Karpas-422 (cell line): ENCODE measurements at places on chromosomes 7 and 10. TPM values are rescaled to one million over a fixed set of nuclear protein-coding genes. Genes with fewer than 3 reads are reported as not detected.
A peak's percentile ranks its signal among the peaks of the same experiment; 100 is the strongest.

OSBPL3 gene
- total RNA-seq: 120 and 149 TPM in 2 replicates

SUN1 gene
- 39.6 and 62.1 TPM in 2 replicates for total RNA-seq

CRTAC1 gene
- total RNA-seq: not detected in 2 replicates

CCDC172 gene
- total RNA-seq: not detected in 2 replicates

TMEM178B gene
- total RNA-seq: not detected in 2 replicates

FGF8 gene
- 1.1 TPM in 1 of 2 replicates, not detected in the other for total RNA-seq

ABCB4 gene
- total RNA-seq: 0.47 and 0.67 TPM in 2 replicates

GIMAP1 gene
- 0.07 TPM in 1 of 2 replicates, not detected in the other for total RNA-seq

NPFFR1 gene
- not detected in 2 replicates for total RNA-seq

HTRA1 gene
- not detected in 2 replicates for total RNA-seq

SAMD9 gene
- total RNA-seq: 16.9 and 28.8 TPM in 2 replicates

DNA sequence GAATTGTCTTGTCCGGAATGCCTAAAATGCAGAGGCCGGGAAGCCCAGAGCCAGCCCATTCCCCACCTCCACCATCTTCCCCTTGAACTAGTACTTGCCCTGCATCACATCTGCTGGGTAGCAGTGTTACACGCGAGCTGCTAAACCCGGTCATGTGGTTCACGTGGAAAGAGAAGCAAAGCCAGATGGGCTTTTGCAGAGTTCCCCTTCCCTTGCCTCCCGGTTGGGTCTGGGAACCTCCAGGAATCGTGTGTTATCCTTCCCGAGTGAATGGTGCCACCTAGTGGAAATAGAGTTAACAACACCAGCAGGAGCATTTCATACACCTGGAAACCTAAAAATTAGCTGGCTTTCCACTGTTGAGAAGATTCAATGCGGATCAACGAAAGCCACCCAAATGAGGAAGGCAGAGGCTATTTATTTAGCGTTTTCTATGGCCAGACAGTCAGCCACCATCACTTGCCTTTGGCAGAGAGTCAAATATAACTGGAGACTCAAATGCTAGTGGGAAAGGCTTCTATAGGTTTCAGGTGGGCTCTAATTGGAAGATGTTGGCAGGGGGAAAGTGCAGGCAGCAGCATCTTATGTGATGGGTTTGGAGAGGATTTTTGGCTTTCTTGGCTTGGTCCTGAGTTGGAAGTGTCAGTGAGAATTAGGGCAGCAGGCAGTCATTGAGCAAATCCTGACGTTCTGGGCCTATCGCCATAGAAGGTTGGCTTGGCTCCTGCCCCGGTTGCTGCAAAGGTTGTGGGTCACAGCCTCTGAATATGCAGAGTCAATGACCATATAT is 12.9 kb upstream of the DENND2A start:
- no peaks in the 10 kb centered on the region for H3K27me3 ChIP-seq
- H3K27ac ChIP-seq: no peak overlapping the region
- no peaks in the 10 kb centered on the region for H3K36me3 ChIP-seq
- H3K4me3 ChIP-seq: no peak overlapping the region
- H3K4me1 ChIP-seq: peaks cover 12% of the 10 kb centered on the region

GRCh38 chr7:41695661-41696322 is 7.1 kb downstream of the INHBA start:
- H3K36me3 ChIP-seq: no peaks in the 10 kb centered on the region
- no peaks in the 10 kb centered on the region for H3K27me3 ChIP-seq
- H3K4me3 ChIP-seq: no peak overlapping the region

DNA sequence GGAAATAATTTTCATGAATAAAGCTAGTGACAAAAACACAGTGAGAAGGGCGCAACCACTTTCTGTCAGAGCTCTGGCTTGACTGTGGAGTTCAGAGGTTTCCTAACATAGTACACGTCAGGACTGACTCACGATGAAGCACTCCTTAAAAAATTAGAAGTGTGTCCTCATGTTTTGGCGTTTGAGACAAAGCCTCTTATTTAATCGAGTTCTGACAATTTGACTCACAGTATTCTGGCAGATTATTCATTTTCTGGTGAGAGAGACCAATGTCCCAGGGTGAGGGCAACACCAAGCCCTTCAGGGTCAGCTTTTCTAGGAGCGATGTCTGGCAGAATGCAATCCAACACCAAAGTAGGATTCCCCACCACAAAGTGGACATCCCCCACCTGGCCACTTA is 108.7 kb downstream of the DIP2C start:
- DNase-seq: no peak
- H3K36me3 ChIP-seq: no peaks in the 10 kb centered on the region
- H3K27me3 ChIP-seq: no peaks in the 10 kb centered on the region
- H3K4me1 ChIP-seq: no peaks in the 10 kb centered on the region
- H3K4me3 ChIP-seq: no peak overlapping the region

DNA sequence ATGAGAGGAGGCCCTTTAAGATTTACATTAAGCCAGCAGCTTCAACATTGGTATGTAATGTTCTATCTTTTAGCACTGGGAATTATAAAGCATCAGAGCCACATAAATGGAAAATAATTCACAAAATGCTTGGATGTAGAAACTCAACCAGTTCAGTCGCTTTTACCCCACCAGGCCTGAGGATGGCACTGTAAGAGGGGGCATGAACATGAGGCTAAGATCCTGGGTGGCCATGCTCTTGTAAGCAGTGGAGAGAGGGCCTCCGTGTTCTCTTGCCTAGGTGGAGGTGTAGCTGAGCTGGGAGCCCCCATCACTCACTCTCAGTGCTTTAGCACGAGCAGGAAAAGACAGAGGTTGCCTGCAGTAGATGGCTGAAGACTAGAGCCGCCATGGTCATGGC is 238.8 kb downstream of the FANK1 start:
- H3K4me1 ChIP-seq: no peaks in the 10 kb centered on the region
- no peak overlapping the region for H3K4me3 ChIP-seq
- H3K36me3 ChIP-seq: no peaks in the 10 kb centered on the region
- DNase-seq: peak; percentile 47
- no peak overlapping the region for H3K27ac ChIP-seq

GRCh38 chr10:89591796-89592271 is 53.2 kb downstream of the PANK1 start:
- no peak overlapping the region for H3K4me3 ChIP-seq
- H3K27me3 ChIP-seq: no peaks in the 10 kb centered on the region
- no peak overlapping the region for H3K27ac ChIP-seq
- H3K36me3 ChIP-seq: peaks cover 5% of the 10 kb centered on the region; the same call in 1 of the 2 replicates

DNA sequence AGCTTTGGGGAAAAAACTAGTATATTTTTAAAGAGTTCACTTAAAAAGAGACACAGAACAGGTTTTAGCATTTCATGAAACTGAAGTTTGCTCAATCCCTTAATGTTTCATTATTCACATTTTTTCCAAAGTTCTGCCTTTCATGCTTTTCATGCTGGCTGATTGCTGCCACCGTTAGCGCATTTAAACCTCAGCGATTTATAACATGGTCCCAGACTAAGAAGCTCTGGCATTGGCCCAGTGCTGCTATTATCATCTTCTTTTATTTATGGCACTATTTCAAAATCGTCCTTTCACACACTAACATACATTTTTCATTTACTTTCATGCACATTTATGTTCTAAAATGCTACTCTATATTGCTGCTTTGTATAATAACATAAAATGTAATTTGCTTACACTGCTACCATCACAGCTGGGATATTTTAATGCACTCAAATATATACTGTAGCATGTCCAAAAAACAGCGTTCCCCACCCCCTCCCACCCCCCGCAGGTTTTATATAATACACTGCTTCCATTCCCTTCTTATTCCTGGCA is 141.9 kb downstream of the MPP7 start:
- no peaks in the 10 kb centered on the region for H3K36me3 ChIP-seq
- DNase-seq: no peak
- no peaks in the 10 kb centered on the region for H3K4me1 ChIP-seq
- no peak overlapping the region for H3K27ac ChIP-seq

- DNase-seq: no peak
- H3K36me3 ChIP-seq: no peaks in the 10 kb centered on the region
- H3K4me1 ChIP-seq: no peaks in the 10 kb centered on the region
- H3K4me3 ChIP-seq: no peak overlapping the region
- no peaks in the 10 kb centered on the region; the same call in 1 of the 2 replicates for H3K27me3 ChIP-seq
- H3K27ac ChIP-seq: no peak overlapping the region
These were observed 122.6 kb downstream of the INHBA start for GRCh38 chr7:41579961-41580935.

- DNase-seq: peak; percentile 79
- peaks cover 22% of the 10 kb centered on the region for H3K36me3 ChIP-seq
- H3K27ac ChIP-seq: no peak overlapping the region
- no peak overlapping the region for H3K4me3 ChIP-seq
- H3K27me3 ChIP-seq: no peaks in the 10 kb centered on the region
These were observed 52.8 kb downstream of the NRF1 start for GRCh38 chr7:129664029-129665012.

DNA sequence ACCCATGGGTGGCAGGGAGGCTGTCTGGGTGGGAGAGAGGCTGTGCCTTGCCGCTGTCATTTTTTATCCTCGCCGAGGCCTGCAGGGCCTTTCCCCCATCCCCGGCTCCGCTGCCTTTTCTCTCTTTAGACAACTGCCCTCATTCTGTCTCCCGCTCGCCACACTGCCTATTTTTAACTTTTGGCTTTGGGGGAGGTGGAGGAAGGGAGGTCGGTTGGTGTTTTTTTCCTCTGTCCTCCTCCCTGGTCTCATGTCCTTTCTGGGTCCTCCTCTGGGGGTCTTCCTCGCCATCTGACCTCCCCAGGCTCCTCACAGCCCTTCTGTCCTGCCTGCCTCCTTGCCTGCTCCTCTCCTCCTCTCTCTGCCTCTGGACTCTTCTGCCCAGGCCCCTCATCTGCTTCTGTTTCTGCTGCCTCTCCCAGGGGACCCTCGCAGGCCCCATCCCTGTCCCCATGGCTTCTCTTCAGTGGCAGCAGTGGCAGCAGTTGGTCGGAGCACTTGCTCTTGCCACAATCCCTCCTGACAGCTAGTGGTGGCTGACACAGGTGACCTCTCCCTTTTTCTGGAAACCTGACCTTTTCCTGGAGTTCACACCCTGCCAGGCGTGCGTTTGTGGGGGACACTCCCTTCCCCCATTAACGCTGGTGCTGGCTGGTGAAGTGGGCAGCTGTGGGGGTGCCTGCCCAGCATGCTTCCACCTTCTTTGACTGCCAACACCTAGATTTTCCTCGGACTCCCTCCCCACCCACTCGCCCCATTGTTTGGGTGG is 19.5 kb upstream of the PCBD1 start:
- no peaks in the 10 kb centered on the region for H3K27me3 ChIP-seq
- no peak overlapping the region for H3K27ac ChIP-seq

DNA sequence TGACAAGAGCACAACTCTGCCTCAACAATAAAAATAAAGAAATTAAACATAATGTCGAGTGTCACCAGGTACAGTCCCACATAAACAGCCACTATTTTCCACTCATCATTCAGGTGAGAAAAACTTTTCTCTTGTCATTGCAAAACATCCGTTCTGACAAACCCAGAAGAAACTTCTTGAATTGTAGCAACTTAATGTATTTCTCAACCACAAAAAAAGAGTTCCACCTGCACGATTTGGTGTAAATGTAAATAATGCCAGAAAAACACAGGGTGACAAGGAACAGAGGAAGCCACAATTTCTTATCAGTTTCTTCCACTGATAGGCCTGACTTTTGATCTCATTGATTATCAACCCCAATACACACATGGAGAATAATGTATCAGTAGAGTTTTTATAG is 26.8 kb upstream of the INSIG1 start:
- no peak for DNase-seq
- no peaks in the 10 kb centered on the region for H3K36me3 ChIP-seq
- H3K4me3 ChIP-seq: no peak overlapping the region
- H3K27me3 ChIP-seq: no peaks in the 10 kb centered on the region
- no peaks in the 10 kb centered on the region for H3K4me1 ChIP-seq
- no peak overlapping the region for H3K27ac ChIP-seq

GRCh38 chr10:605632-606325 is 83.7 kb downstream of the DIP2C start:
- no peaks in the 10 kb centered on the region for H3K36me3 ChIP-seq
- no peaks in the 10 kb centered on the region for H3K4me1 ChIP-seq
- H3K27me3 ChIP-seq: no peaks in the 10 kb centered on the region

GRCh38 chr7:135352285-135352684 is 118.6 kb downstream of the STRA8 start:
- H3K27ac ChIP-seq: no peak overlapping the region
- H3K4me1 ChIP-seq: peaks cover 7% of the 10 kb centered on the region
- H3K4me3 ChIP-seq: no peak overlapping the region
- H3K36me3 ChIP-seq: no peaks in the 10 kb centered on the region
- H3K27me3 ChIP-seq: no peaks in the 10 kb centered on the region

DNA sequence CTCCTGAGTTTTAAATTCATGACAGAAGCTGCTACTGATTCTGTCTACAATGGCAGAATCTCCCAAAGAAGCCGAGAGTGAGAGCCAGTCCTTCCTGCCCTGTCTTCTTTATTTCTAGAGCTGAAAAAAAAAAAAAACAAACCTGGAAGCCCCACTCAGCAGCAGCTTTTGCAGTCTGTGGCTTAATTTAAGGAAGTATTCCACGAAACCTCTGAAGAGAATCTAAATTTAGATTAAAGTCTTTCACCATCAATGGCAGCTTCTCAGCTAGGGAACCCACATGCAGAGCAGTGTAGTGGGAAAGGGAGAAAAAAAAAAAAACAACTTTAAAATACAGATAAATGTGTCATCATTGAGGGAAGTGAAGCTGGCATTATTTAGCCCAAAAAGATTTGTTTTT is 23.4 kb downstream of the SMURF1 start:
- no peak overlapping the region for H3K4me3 ChIP-seq
- peaks cover 50% of the 10 kb centered on the region for H3K4me1 ChIP-seq
- no peaks in the 10 kb centered on the region for H3K27me3 ChIP-seq
- DNase-seq: no peak
- peaks cover 15% of the 10 kb centered on the region; the same call in 1 of the 2 replicates for H3K36me3 ChIP-seq
- H3K27ac ChIP-seq: peak overlapping the region; percentile 34

DNA sequence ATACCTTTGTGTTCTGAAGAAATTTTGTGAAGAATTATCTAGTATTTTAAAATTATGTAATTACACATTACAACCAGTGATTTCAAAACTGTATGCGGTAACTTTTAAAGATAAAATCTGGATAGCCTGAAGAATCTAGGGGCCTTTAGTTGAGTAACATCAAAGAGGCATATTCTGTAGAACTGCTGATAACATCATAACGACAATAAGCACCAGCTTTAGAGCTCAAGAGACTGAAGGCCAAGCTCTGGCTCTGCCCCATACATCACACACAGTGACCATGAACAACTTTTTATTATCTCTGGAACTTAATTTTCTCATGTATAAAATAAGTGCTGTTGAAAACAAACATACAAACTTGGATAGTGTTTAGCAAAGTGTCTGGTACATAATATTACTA is 121.1 kb upstream of the RHOBTB1 start:
- H3K36me3 ChIP-seq: no peaks in the 10 kb centered on the region
- no peaks in the 10 kb centered on the region for H3K27me3 ChIP-seq
- DNase-seq: no peak
- H3K4me3 ChIP-seq: no peak overlapping the region
- no peaks in the 10 kb centered on the region for H3K4me1 ChIP-seq

- no peaks in the 10 kb centered on the region; the same call in 1 of the 2 replicates for H3K27me3 ChIP-seq
- no peak for DNase-seq
- no peaks in the 10 kb centered on the region for H3K36me3 ChIP-seq
- no peak overlapping the region for H3K27ac ChIP-seq
These were observed 277.7 kb downstream of the ZEB1 start for GRCh38 chr10:31596765-31597164.

GRCh38 chr10:95540514-95541052 is 20.6 kb downstream of the SORBS1 start:
- no peak overlapping the region for H3K4me3 ChIP-seq
- no peak overlapping the region for H3K27ac ChIP-seq
- H3K36me3 ChIP-seq: no peaks in the 10 kb centered on the region
- no peaks in the 10 kb centered on the region for H3K27me3 ChIP-seq
- no peak for DNase-seq

GRCh38 chr10:121983852-121984251 is 5.1 kb upstream of the TACC2 start:
- no peak for DNase-seq
- no peaks in the 10 kb centered on the region for H3K4me1 ChIP-seq
- no peak overlapping the region for H3K4me3 ChIP-seq
- H3K27ac ChIP-seq: no peak overlapping the region
- H3K27me3 ChIP-seq: no peaks in the 10 kb centered on the region
